ENCODE measurements at places on chromosomes 12 and 14.
A peak's percentile ranks its signal among the peaks of the same experiment; 100 is the strongest.

GRCh38 chr14:65239938-65240296 is 137.6 kb upstream of the MAX start:
- no peak for DNase-seq

GRCh38 chr14:88849716-88850115 is 25.3 kb downstream of the TTC8 start:
- no peak for DNase-seq

DNA sequence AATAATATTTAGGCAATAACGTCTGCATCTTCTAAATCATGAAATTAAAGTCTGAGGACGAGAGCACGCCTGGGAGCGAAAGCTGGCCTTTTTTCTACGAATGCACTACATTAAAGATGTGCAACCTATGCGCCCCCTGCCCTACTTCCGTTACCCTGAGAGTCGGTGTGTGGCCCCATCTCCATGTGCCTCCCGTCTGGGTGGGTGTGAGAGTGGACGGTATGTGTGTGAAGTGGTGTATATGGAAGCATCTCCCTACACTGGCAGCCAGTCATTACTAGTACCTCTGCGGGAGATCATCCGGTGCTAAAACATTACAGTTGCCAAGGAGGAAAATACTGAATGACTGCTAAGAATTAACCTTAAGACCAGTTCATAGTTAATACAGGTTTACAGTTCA is 19.3 kb downstream of the CKB start:
- DNase-seq = no peak

- DNase-seq = peak; percentile 89
These were observed 198.3 kb upstream of the AMIGO2 start for GRCh38 chr12:47277972-47278448.

DNA sequence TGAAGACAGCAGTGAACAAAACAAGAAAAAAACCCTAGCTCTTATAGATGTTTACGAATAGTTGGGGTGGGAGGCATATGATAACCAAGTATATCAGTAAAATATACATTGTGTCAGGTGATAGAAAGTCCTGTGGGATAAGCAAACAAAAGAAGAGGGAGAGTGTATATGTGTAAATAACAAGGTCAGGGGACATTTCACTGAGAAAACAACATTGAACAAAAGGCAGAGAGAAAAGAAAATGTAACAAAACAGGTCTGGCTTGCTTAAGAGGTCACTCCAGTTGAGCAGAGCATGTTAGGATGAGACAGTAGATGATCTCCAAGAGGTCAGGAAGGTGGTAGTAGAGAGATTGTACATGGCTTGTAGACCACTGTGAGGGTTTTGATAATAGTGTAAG is 304.1 kb downstream of the ACSS3 start:
- DNase-seq = no peak

Measured in HTR-8/SVneo (cell line).